ENCODE measurements at places on chromosomes 4 and X.

GRCh38 chr4:17709763-17710068 lies 71.7 kb downstream of the FAM184B start:
- no peak for DNase-seq

GRCh38 chr4:73874386-73874785 lies 5.2 kb downstream of the CXCL1 start:
- no peak for DNase-seq

GRCh38 chr4:156686120-156686519 lies 285.5 kb downstream of the PDGFC start:
- no peak for DNase-seq

DNA sequence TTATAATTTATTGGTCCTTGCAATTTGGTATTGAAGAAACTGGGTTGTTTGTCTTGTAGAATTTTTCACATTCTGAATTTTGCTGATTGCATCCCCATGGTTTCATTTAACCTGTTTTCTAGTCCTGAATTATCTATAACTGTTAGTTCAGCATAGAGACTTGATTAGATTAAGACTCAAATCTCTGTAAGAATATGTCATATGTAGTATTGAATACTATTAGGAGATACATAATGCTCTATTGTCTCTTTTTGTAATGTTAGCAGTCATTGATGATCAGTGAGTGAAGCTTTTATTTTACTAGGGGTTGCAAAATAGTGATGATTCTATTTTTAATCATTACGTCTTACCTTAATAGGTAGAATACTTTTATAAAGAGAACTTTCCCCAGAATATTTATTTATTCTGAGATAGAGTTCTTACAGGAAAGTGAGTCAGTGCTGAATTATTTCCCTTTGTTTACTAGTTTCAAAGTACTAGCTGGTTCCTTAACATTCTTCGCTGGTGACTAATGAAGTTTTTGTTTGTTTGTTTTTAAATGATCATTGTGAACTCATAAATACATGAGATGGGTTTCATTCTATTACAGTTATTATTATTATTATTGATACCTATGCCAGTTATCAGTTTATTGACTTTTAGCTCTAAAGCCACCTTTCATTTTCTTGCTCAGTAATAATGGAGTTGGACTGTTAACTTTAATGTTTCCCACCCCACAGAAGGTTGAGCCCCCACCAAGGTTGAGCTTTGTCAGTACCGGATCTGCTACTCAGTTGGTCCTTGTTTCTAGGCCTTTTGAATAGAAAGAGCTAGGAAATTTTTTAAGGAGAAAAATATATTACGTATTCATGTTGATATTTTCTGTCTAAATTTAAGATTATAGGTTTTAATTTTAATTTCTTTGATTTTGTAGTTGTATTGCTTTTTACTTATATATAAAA lies 102.3 kb downstream of the LARP1B start:
- DNase-seq, result no peak

GRCh38 chr4:7861440-7861881 lies 78.2 kb downstream of the AFAP1 start:
- DNase-seq, result no peak

DNA sequence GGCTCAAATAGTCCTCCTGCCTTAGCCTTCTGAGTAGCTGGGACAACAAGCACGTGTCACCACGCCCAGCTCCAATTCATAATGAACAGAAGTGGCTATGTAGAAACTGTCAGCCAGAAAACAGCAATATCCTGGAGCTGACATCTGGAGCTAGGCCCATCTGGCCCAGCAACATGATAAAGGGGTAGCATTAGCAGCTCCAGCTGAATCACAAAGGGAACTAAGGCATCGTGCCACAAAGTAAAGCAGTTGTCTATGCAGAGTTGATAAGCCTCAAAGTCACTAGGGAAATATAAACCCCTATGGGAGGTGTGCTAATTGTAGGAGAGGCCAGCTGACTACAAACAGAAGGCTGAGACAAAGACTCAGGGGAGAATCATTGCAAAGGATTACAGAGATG lies 270.5 kb upstream of the GPC4 start:
- DNase-seq, result no peak

GRCh38 chrX:13837290-13837745 lies 20.4 kb upstream of the GPM6B start:
- DNase-seq, result no peak

DNA sequence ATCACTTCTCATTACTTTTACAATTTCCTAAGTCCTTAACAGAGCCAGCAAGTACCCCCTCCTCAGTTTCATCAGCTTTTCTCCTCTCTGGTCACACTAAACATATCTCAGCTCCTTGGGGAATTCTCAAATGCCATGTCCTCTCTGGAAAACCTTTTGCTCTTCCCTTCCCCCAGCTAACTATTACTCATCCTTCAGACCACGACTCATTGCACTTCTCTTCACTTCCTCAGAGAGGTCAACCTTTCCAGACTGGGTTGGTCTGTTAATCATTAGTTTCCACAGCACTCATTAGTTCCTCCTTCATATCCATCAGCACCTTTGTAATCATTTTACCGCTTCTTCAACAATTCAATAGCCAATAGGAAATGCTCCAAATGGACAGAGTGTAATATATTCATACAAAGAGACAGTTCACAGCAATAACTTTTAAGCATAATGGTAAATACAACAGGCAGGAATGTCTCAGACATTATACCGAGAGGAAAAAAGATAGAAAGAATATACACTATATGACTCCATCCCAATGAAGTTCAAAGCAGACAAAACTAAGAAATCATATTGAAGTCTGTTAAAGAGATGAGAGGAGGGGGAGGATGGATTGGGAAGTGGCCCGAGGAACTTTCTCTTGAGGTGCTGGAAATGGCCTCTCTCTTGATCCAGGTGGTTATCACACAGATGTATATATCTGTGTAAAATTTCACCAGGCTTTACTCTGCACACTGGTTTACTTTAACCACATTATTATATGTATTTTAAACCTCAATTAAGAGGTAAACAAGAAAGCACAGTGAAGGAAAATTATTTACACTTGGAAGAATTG lies 39.6 kb downstream of the DDX60L start:
- no peak for DNase-seq

- no peak for DNase-seq
Observed at GRCh38 chr4:138561906-138562305, 319.8 kb upstream of the SLC7A11 start.

GRCh38 chrX:71315917-71316316 lies 14.4 kb downstream of the ITGB1BP2 start:
- no peak for DNase-seq

DNA sequence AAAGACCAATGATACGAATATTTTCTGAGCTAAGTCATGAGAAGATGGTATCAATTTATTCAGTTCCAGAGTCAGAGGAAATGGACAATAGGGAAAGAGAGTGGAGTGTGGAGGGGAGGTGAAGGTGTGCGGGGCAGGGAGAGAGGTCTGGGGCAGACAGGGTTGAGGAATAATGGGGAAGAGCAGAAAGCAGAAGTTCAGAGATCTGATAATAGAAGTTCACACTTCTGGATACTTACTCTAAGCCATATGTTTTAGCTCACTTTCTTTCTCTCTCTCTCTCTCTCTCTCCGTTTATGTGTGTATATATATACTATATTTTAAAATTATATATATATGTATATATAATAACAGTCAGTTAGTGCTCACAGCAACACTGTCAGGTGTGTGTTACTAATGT lies 40.4 kb downstream of the FOXR2 start:
- DNase-seq, result no peak

GRCh38 chr4:83255584-83255983 lies 29.0 kb downstream of the COQ2 start:
- no peak for DNase-seq

DNA sequence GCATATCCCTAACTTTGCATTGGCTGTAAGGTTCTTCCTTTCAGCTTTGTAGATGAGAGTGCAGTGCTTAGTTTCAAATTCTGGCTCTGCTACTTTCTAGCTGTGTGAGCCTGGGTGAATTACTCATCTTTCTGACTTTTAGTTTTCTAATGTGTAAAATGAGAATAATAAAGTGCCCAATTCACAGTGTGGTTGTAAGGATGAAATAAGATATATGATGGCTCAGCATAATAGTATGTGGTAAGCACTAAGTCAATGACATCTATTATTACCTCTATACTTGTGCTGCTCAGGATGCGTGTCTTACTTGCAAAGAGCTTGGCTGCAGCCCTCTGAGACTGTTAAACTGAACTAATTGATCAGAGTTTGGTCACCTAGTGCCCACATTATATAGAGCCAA lies 30.6 kb upstream of the ETNPPL start:
- DNase-seq, result no peak

GRCh38 chr4:181601103-181601502 lies 642.1 kb upstream of the TENM3 start:
- DNase-seq, result no peak

- no peak for DNase-seq
Observed at GRCh38 chrX:140501940-140502468, 2.9 kb downstream of the SOX3 start.

DNA sequence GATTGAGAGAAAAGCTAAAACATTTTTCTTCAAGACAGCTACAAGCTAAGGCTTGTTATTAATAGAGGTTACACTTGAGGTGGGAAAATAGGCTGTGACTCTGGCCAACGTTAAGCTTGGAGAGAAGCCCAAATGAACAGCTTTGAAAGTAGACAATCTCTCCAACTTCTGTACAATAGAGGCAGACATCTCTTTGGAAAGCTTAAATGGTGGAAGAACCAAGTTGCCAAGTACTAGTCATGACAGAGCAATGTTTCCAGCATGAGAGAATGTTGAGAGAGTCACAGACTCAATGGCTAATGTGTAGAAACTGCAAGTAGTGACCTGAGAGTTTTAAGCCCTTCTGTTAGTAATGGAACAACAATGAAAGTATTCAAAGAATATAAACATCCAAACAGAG lies 298.1 kb downstream of the INPP4B start:
- no peak for DNase-seq

DNA sequence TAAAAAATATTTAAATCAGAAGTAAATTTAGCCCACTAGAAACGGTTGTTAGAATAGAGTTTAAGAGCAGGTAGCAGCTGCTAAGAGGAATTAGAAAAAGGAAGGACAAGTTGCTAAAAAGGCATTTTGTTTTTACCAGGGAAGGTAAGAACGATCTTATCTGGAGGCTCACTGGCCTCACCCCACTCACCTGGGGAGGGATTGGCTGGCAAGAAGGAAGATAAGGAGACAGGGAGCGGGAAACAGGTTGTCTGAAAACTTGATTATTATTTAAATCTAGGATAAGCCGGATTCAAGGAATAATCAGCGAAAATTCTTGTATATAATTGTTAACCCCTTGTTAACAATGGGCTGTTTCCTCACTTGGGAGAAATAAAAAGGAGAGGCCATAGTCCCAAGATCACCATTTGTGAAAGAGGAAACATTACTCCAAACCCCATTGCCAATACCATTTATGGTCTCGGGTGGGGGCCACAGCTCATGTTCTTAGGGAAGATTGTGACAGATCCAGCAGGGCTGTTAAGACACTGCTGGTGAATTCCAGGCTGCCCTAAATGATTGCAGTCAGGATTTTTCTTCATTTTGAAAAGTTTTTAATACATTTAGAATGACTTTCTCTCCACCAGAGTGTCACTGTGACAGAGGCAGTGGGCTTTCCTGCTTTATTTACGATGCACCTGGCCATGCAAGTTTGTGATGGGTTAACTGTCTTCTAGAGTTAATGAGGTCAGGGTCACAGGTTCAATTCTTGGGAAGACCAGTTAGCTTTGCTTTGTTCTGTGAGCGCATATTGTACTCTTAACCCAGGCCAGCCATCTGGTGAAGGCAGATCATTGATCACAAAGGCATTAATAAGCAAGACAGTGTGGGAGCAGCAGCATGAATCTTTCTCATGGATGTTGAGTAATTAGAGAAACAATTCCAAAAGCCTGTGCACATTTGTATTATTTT lies 106.6 kb downstream of the CEP135 start:
- DNase-seq, result no peak

DNA sequence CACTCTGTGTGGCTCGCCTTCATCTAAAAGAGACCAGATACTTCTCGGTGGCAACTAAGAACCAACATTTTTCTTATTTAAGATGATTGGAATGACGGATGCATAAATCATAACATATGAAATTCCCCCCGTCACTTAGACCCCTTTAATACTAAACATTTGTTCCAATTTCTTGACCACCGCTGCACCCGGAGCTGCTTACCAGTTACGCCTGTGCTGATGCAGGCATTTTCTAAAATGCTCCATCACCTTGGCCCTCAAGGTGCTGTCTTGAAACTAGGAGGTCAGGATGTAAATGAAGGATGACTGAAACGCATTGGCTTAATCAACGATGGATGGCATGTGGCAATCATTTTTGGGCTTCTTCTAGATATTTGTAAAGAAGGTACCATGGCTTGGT lies 130.0 kb downstream of the CPZ start:
- DNase-seq, result no peak

DNA sequence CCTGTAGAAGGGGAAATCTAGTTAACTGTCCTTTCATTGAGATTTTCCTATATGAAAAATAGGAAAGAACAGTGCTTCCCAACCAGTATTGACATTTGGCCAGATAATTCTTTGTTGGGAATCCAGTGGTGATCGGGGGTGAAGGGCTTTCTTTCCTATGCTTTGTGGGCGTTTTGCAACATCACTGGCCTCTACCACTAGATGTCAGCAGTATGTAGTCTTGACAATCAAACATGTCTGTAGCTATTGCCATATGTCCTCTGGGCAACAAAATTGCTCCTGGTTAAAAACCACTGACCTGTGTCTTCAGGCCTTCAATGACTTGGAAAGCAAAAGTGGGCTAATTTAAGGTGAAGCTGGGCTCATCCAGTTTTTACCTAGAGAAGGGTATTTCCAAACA lies 658.5 kb downstream of the DACH2 start:
- DNase-seq, result no peak

GRCh38 chr4:143025081-143025704 lies 159.5 kb upstream of the USP38 start:
- no peak for DNase-seq

DNA sequence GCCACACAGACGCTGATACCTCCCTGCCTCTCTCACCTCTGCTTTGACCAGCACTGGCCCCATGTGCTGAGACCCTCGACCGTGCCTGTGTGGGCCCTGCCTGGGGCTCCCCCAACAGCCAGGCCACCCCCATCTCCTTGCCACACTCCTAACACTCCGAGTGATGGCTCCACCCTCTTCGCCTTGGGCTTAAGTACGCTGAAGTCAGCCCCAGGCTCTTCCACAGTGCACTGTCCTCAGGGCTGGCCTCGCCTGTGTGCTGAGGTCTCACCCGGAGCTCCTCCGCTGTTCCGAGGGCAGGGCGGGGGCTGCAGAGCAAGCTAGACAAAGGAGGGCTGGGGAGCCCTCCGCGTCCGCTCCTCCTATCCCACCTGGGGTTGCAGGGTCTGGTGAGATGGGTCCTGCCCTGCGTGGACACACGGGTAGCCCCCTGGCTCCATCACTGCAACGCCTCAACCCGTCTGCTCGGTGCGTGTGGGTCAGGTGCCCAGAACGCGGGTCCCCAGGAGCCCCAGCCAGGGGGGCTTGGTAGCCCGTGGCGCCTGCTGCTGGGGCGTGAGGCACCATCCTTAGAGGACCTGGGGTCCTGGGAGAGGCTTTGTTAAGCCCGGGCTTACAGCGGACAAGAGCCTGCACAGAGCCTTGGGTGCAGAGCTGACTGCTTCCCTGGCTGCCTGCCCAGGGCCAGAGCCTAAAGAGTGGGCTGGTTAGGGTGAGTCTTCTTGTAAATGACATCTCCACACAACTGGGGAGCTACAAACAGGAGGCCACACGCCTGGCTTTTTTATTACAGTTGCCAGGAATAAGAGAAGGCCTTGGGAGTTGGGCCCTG lies 42.6 kb upstream of the NKX1-1 start:
- no peak for DNase-seq

- DNase-seq, result no peak
Observed at GRCh38 chrX:13652287-13652793, 601 bp upstream of the TCEANC start.

Data from effector CD8-positive, alpha-beta T cell (primary cell).